ENCODE measurements at places on chromosomes 12 and 14. TPM values are rescaled to one million over a fixed set of nuclear protein-coding genes. Genes with fewer than 3 reads are reported as not detected.

- no peak for DNase-seq
These were observed 90.3 kb downstream of the DUSP6 start for GRCh38 chr12:89261982-89262381.

- DNase-seq = no peak
These were observed 53.1 kb upstream of the KCNA1 start for GRCh38 chr12:4856596-4856995.

- no peak for DNase-seq
These were observed 269.9 kb upstream of the PLEKHG7 start for GRCh38 chr12:92432724-92433441.

DNA sequence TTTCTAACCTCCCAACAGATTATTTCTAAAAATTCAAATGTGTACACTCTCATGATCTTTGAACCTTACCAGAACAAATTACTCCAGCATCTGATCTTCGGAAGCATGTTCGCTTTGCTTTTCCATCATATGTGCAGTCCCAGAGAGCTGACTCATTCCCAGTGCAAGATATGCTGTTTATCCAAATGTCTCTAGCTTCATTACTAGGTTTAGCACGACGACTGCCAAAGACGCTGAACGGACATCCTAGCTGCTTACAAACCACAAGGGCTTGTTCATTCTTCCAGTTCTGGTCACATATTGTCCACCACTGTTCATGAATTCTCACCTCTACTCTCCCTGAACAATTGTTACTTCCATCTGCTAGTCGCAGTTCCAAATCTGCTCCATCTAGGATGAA lies 40.5 kb downstream of the CD163L1 start:
- DNase-seq = no peak

DNA sequence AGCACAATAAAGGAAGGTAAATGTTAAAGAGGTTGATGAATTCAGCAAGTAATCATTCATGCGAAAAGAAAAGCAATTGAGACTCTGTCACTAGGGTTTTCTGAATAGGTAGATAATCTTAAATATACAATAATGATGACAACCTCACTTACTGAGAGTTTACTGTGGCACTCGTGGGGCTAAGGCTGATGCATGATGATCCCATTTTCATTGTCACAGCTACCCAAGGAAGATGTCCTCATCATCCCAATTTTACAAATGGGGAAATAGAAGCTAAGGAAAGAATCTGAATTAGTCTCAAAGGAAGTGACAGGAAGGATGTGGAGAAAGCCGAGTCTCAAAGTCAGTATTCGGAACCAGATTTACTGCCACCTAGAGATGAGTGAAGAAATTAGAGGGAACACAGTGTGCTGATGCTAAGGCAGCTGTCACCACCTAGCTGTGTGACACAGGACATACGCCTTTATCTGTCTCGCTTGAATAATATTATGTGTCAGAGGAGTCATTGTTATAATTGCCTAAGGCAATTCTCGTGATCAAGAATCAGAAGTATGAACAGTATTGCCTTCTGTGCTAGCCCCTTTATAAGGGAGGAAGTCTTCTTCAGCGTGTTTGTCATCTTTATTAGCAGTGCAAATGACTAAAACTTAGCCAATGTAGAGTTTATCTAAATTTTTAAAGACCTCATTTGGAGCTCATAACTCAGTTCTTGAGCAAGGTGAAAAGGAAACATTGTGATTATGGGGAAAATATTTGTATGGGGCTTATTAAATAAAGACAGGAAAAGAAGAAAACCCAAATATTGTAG lies 63.2 kb downstream of the ERGIC2 start:
- DNase-seq = peak; percentile 33

RILPL2 gene
- 3.3 TPM for total RNA-seq

All from glomerular endothelial cell (primary cell).